ENCODE measurements at places on chromosomes 2 and 18.

GRCh38 chr2:237720957-237721356 lies 77.6 kb upstream of the RBM44 start:
- DNase-seq = no peak

DNA sequence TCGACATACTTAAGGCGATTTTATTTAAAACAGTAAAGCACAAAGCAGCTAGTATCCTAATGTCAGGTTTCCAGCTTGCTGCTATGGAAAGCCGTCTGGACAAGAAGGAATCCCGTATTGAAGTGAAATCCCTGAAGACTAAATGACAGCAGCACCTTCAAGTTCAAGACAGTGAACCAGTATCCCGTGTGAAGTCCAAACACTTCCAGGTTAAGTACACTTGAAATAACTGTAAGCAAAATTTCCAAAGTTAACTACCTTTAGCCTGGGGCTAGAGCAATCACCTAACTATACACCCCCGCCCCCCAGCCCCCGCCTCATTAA lies 1.2 kb downstream of the MBOAT2 start:
- no peak for DNase-seq

GRCh38 chr2:182103526-182103925 lies 117.9 kb downstream of the PPP1R1C start:
- DNase-seq = no peak

DNA sequence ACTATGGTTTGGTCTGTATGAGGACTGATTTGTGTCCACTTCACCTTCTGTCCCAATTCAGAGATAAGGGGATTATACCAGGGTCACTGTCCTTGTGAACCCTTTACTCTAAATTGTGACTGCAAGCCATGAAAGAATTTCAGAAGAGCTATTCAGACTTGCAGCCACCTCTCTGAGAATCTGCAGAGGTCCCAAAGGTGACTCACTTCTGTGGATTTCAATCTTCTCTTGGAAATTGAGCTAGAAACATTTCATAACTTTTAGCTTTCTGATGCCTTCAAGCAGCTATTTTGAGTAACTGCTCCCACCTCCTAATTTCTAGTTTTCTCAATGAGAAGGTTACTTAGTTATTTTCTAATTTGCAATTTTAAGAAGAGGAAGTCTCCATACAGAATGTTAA lies 1242.4 kb upstream of the ACVR2A start:
- peak; percentile 25 for DNase-seq

GRCh38 chr2:204027091-204027490 lies 90.5 kb downstream of the ICOS start:
- no peak for DNase-seq

- no peak for DNase-seq
Measured at GRCh38 chr2:144475044-144475443, 44.9 kb downstream of the ZEB2 start.

GRCh38 chr2:105779394-105779793 lies 34.7 kb downstream of the NCK2 start:
- no peak for DNase-seq

DNA sequence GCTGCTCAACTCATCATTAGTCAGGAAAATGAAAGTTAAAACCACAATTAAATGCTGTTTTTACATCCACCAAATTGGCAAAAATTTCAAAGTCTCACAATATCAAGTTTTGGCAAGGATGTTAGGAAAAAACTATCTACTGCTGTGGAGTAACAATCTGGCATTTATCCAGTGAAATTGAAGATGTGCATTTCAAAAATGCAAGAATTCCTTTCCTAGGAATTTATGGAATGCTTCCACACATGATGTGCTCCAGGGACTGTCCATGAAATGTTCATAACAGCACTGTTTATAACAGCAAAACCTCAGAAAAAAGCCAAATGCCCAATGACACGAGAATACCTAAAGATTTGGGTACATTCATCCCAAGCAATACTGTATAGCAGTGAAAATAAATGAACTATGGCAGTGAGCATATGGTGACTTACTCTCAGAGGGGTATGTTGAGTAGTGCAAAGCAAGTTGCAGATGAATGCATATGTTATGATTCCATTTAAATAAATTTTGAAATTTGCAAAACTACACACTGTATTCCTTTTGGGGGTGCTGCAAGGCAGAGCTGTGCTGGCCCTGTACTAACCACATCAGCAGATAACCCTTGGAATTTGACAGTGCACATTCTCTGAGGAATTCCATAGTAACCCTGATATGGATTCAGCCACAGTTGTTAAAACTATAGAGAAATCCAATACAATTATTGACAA lies 41.3 kb upstream of the GYPC start:
- DNase-seq = no peak

GRCh38 chr2:30341500-30342267 lies 105.4 kb upstream of the LCLAT1 start:
- no peak for DNase-seq

DNA sequence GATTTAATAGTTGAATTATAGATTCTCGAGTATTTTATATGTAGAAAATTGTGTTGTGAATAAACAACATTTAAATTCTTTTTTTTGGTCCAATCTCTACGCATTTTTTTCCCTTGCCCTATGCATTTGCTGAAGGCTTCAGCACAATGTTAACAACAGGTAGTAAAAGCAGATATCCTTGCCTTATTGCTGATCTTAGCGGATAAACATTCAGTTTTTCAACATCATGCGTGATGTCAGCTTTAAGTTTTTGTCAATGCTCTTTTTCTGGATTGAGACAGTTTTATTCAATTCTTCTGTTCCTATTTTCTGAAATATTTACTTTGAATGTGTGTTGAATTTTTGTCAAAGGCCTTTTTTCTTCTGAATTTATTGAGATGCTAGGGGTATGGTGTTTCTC lies 11.6 kb upstream of the OR6B3 start:
- DNase-seq = no peak

- DNase-seq = no peak
Measured at GRCh38 chr2:192060161-192060560, 134.6 kb downstream of the TMEFF2 start.

DNA sequence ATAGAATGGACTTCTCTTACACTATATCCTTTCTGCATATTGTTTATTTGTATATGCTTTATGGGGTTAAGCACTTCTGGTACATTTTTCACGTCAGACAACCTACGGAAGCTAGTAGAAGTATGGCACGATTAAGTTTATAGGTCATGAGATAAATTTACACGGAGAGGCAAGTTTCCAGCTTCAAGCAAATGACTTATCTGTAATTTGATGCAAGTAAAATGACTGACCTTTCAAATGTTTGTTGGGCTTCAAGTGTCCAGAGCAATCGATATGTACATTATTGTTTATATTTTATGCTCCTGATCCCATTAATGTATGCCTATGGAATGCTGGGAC lies 97.5 kb upstream of the EFEMP1 start:
- no peak for DNase-seq

- no peak for DNase-seq
Measured at GRCh38 chr2:134220344-134220974, 33.4 kb upstream of the MGAT5 start.

DNA sequence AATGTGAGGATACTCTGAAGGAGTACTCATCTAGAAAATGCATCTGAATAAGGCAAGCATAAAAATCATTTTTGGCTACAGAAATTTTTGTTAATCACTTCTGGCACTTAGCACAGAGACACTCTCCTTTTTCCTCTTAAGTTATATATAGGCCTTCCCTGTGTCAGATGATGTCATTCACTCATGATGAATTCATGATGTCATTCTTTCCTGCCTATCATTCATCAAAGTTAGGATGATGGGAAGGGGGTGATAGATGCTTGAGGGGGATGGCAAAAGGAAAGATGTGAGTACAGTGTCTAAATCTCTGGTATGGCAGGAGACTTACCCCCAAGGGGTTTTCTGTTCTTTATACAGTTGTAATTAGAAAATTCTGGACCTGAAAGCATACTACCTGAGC lies 42.0 kb downstream of the MAP3K20 start:
- DNase-seq = no peak

DNA sequence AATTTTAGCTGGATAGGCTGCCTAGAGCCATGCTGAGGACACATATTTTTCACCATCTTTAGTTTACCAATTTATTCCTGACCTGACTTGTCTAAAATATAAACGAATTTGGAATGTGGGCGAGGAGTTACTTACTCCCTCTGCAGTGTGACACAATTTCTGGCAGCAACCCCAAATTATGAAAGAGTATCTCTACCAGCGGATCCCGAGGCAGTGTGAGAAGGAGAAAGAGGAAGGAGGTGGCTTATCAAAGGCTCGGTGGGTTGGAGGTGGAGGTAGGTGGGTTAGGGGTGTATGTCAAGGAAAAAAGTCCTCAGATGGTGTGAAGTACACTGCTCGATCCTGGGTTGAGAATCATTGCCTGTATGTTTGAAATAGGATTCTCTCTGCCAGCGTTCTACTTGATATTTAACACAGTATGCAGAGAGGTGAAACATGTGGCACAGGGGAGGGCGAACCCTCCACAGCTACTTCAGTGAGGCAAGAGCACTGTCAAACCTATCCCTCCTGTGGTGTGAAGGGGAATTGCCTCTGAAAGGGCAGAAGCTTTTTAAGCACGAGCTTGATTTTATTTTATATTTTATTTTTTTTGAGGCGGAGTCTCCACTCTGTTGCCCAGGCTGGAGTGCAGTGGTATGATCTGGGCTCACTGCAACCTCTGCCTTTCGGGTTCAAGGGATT lies 76.0 kb downstream of the RFTN2 start:
- no peak for DNase-seq

DNA sequence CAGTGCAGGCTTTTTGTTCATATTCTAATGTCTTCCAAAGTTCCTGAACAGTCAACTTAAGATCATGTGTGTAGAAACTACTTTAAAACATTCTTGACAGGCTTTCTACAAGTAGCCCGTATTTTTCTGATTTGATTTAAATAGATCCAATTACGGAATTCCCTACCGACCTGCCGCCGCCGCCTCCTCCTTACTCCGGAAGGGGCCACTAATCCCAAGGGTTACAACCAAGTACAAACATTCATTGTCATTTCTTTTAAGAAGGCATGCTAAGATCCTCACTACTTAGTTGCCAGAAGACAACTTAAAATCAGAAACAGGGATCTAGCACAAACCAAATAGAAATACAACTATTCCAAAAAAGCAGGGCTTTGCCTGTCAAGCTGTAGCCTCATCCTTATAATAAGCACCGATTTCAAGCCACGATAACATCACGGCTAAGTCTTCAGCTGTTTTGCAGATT lies 784 bp downstream of the WDR33 start:
- DNase-seq = no peak

DNA sequence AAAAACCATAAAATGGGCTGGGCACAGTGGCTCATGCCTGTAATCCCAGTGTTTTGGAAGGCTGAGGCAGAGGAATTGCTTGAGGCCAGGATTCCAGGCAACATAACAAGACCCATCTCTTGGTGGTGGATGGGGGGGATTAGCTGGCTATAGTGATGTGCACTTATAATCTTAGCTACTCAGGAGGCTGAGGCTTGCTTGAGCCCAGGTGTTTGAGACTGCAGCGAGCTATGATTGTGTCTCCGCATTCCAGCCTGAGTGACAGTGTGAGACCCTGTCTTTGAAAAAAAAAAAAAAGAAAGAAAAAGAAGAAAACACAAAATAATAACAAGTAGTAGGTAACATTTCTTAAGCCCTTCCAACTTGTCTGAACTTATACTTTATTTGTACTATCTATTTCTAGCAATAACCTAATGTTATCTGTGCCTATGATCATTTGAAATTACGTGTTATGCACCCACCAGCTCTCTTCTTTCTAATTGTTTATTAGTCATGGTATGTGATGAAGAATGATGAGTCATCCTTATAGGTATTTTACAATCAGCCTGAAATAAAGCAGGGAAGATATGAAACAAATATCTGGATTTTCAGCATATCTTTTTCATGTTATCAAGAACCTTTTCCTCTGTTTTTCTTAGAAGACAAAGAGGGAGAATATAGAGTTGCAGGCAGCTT lies 129.3 kb upstream of the UNC80 start:
- DNase-seq = no peak
